Spleen (tissue), 13 donors: ENCODE measurements at places on chromosomes 12 and 14. TPM values are rescaled to one million over a fixed set of nuclear protein-coding genes. Genes with fewer than 3 reads are reported as not detected.
A peak's percentile ranks its signal among the peaks of the same experiment; 100 is the strongest.

The TNS2 gene
- total RNA-seq, result 301 TPM

The GPRC5D gene
- 1.4 TPM for total RNA-seq

The C12orf60 gene
- 0.51 TPM for total RNA-seq

The LRP1 gene
- 181 TPM for total RNA-seq

The MAP3K12 gene
- total RNA-seq, result 27.4 TPM

The RNASE3 gene
- total RNA-seq, result 2.7 TPM

The OR4E2 gene
- not detected for total RNA-seq

The FLRT2 gene
- 63.9 TPM for total RNA-seq

DNA sequence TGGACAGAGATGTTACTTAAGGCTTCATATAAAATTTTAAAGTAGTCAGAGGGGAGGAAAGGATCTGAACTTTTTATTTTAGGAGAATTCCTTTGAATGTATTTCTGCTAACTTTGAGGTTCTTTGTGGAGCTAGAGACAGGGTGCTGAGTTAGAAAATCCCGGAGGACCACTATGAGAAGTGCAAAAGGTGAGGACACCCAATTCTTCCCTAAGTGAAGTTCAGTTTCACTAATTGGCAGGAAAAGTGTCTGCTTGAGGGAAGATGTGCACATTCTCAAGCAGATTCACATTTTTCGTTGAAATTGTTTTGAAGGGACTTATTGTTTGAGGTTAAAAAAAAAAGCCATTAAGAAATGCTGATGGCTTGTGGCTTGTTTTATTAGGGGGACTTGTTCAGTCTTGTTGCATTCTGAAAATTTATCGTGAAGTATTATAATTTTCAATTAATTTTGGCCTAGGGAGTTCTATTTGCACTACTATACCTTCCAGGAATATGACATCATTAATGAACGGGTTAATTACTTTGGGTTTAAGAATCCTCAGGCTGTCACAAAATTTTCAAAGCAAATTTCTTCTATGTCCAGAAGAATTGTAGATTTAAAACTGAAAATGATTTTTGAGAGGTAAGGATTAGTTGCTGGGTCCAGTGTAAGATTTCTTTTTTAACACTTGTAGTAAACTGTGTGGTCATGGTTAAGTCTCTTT, 1.8 kb downstream of the PCNX1 start:
- DNase-seq, result no peak

GRCh38 chr12:49000346-49000745, 1.2 kb upstream of the DDN start:
- no peak for DNase-seq

GRCh38 chr14:22824711-22825359, 4.9 kb upstream of the MRPL52 start:
- peak; percentile 72 for DNase-seq

- no peak for DNase-seq
Observed at GRCh38 chr14:50725761-50726160, 57.7 kb upstream of the SAV1 start.

DNA sequence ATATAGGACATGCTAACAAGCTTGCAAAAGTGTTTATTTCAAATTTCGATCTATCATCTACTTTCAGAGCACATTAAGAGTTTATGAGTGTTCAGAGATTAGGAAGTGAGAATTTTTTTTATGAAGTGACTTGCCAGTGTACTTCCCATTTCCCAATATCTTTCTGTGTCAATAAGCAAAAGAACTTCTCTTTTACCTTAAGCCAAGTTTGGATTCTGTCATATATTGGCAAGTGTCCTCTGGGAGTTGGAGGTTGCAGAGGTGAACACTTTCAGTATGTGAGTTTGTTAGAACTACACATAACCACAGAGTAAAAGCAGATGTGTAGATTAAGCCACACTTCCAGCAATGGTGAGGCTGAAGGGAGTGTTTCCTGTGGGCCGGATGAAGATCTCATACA, 16.6 kb upstream of the KLRF1 start:
- no peak for DNase-seq

- no peak for DNase-seq
Observed at GRCh38 chr12:88782351-88782750, 202.1 kb upstream of the KITLG start.

- no peak for DNase-seq
Observed at GRCh38 chr12:48349471-48349870, 1.2 kb downstream of the ZNF641 start.

DNA sequence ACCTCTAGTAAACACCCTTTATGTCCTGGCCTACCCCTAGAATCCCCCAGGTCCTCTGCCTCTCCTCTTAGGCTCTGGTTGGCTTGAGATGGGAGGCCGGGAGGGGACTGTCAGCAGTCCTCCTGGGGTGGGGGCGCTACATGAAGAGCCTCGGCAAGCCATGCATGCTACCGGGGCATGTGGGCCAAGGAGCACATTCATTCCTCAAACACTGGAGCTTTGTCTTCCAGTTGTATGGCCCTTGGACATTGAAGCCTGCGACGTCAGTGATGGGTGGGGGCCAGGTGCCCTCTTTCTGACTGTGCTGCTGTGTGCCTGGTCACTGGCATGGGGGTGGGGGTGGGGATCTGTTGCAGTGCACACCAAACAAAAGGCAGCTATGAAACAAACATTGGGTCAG, 15.8 kb upstream of the CELA1 start:
- DNase-seq, result no peak
